Activated CD4-positive, alpha-beta memory T cell treated with anti-CD3 and anti-CD28 coated beads for 36 hours (primary cell): ENCODE measurements at places on chromosomes 4 and X. TPM values are rescaled to one million over a fixed set of nuclear protein-coding genes. Genes with fewer than 3 reads are reported as not detected.

DNA sequence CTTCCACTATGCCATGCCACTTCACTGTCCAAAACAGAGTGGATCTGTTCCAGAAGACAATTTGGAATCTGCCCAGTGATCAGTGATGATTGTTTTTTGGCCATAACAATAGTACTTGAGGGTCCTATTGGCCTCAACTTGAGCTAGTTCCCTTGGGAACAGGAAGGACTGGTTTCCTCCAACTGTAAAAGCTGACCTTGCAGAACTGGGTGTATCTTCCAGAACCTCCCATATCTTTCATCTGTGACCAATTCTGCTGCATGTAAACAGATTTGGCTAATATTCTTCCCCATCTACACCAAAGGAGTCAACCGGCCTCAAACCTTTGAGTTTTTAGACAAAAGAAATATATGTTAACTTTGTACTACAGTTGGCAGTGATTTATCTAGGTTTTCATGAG, 165.1 kb upstream of the TRPC5 start:
- DNase-seq, result no peak
- H3K36me3 ChIP-seq, result no peaks in the 10 kb centered on the region
- no peak overlapping the region for H3K27ac ChIP-seq
- H3K4me1 ChIP-seq, result no peaks in the 10 kb centered on the region

Gene CCSER1
- 0.17 TPM for total RNA-seq

- H3K27ac ChIP-seq, result no peak overlapping the region
- no peaks in the 10 kb centered on the region for H3K27me3 ChIP-seq
- no peak overlapping the region for H3K4me3 ChIP-seq
- H3K36me3 ChIP-seq, result no peaks in the 10 kb centered on the region
- peaks cover 2% of the 10 kb centered on the region for H3K4me1 ChIP-seq
- DNase-seq, result no peak
Observed at GRCh38 chrX:38636949-38637819, 75.8 kb downstream of the TSPAN7 start.

Gene PNMA6E
- not detected for total RNA-seq

Gene LETM1
- total RNA-seq, result 42.6 TPM

- H3K27me3 ChIP-seq, result no peaks in the 10 kb centered on the region
- no peaks in the 10 kb centered on the region for H3K4me1 ChIP-seq
- no peak overlapping the region for H3K27ac ChIP-seq
- H3K4me3 ChIP-seq, result no peak overlapping the region
- H3K36me3 ChIP-seq, result no peaks in the 10 kb centered on the region
- DNase-seq, result no peak
Observed at GRCh38 chr4:125016892-125017299, 297.9 kb upstream of the FAT4 start.

Gene TEX11
- not detected for total RNA-seq

DNA sequence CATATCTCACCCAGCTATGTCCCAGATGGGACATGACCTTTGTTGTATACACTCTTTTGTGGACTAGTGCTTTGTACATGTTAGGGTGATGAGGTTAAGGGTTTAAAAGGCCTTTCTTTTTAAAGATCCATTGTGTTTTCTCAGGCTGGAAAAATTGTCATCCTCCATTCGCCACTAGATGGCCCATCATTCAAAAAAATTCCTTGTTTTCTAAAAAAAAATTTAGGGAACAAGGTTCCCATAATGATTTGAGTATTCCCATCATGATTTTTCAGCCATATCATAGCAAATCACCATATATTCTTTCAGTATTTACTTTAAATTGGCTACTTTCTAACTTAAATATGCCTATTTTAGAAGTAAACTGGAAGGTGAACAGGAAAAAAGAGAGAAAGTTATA, 91.9 kb upstream of the TMEM164 start:
- H3K4me3 ChIP-seq, result no peak overlapping the region
- H3K27me3 ChIP-seq, result no peaks in the 10 kb centered on the region
- no peak for DNase-seq
- no peaks in the 10 kb centered on the region for H3K4me1 ChIP-seq
- H3K27ac ChIP-seq, result no peak overlapping the region
- no peaks in the 10 kb centered on the region for H3K36me3 ChIP-seq

Gene PAGE2
- total RNA-seq, result not detected

DNA sequence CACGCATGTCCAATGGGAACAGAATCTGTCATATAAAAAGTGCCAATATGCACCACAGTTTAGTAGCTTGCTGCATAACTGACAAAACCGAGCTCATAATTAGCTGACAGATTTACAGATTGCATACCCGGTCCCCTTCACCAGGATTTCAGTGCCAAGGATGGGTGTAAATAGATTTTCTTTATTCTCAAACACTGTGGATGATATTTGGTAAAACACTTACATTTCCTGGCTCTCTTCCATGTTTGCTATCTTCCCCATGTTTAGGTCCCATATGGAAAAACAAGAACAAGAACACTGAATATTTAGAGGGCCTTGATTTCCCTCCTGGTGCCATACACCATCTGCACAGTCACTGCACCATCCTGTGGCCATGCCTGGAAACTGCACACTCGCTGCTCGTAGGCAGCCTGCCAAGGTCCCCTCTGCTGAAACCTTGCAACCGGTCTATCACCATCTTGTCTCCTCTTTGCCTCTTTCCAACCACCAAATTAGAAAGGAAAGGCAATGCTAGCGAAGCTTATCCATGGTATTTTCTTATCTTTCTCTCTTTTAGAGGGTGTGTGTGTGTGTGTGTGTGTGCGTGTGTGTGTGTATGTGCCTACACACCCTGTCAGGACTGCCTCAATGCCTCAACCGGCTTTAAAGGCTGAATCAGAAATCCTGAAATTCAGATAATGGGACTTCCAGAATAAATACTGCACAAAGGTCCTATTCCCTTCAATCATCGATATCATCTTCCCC, 124.2 kb upstream of the MBNL3 start:
- no peaks in the 10 kb centered on the region for H3K4me1 ChIP-seq
- peak; percentile 57 for DNase-seq
- H3K4me3 ChIP-seq, result no peak overlapping the region

Gene HERC5
- total RNA-seq, result 34.0 TPM

- no peaks in the 10 kb centered on the region for H3K27me3 ChIP-seq
- H3K4me1 ChIP-seq, result no peaks in the 10 kb centered on the region
- DNase-seq, result no peak
- H3K27ac ChIP-seq, result no peak overlapping the region
- H3K36me3 ChIP-seq, result no peaks in the 10 kb centered on the region
Observed at GRCh38 chrX:23820235-23820782, 37.3 kb downstream of the SAT1 start.

GRCh38 chrX:70353514-70353913, 63.6 kb downstream of the KIF4A start:
- no peak for DNase-seq
- no peaks in the 10 kb centered on the region for H3K27me3 ChIP-seq
- H3K4me1 ChIP-seq, result no peaks in the 10 kb centered on the region
- H3K27ac ChIP-seq, result no peak overlapping the region
- peaks cover 8% of the 10 kb centered on the region for H3K36me3 ChIP-seq
- no peak overlapping the region for H3K4me3 ChIP-seq

DNA sequence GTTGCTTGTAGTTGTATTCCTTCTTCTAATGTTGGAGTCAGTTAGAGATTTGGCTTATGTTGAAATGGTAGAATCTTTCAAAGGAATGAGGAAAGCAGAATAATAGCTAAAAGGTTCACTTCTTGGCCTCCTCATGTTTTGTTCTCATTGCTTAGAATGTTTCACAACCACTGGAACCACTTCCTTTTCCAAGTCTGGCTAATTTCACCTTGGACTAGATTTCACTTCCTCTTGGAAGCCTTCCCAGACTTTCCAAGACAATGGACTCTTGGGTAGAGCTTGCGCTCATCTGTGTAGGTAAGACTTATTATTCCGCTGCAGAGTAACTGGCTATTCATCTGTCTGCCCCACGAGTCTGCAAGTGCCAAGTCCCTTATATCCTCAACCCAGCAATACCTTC, 8.3 kb downstream of the SPATA18 start:
- no peaks in the 10 kb centered on the region for H3K4me1 ChIP-seq
- H3K27ac ChIP-seq, result no peak overlapping the region
- no peaks in the 10 kb centered on the region for H3K36me3 ChIP-seq
- H3K4me3 ChIP-seq, result no peak overlapping the region
- peaks cover 10% of the 10 kb centered on the region for H3K27me3 ChIP-seq

Gene DRD5
- not detected for total RNA-seq

DNA sequence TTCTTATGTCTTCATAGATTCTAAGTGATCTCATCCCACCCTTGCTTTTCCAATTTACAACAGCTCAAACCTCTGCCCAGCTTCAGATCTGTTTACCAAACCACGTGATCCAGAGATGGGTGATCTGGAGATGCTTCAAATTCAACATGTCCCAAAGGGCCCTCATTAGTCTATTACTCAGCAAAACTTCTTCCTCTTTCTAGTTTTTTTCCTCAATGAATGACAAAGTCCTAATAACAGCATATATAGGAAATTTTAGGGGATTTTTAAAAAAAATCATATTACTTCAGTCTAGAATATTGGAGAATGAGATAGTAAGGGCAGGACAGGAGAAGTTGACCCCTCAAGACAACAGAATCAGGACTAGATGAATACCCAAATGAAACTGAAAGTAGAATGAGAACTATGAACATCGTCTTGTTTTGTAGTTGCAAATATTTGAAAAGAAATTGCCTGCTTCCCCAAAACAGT, 127.1 kb downstream of the CFAP299 start:
- peak overlapping the region; percentile 38 for H3K4me3 ChIP-seq
- no peaks in the 10 kb centered on the region for H3K27me3 ChIP-seq
- H3K36me3 ChIP-seq, result no peaks in the 10 kb centered on the region
- no peak overlapping the region for H3K27ac ChIP-seq
- DNase-seq, result no peak
- peaks cover 11% of the 10 kb centered on the region for H3K4me1 ChIP-seq

Gene RNF212
- 0.87 TPM for total RNA-seq

- no peaks in the 10 kb centered on the region for H3K27me3 ChIP-seq
- H3K4me3 ChIP-seq, result no peak overlapping the region
- no peak for DNase-seq
- no peak overlapping the region for H3K27ac ChIP-seq
Observed at GRCh38 chr4:170724191-170724590, 634.4 kb upstream of the AADAT start.

Gene SLC26A1
- total RNA-seq, result not detected

GRCh38 chr4:139633195-139633594, 32.4 kb upstream of the MGST2 start:
- H3K27me3 ChIP-seq, result peaks cover 11% of the 10 kb centered on the region
- H3K27ac ChIP-seq, result no peak overlapping the region
- no peaks in the 10 kb centered on the region for H3K36me3 ChIP-seq

- no peaks in the 10 kb centered on the region for H3K36me3 ChIP-seq
- no peak overlapping the region for H3K27ac ChIP-seq
- H3K27me3 ChIP-seq, result peaks cover 1% of the 10 kb centered on the region
- DNase-seq, result no peak
Observed at GRCh38 chr4:67250131-67250896, 295.0 kb downstream of the CENPC start.

DNA sequence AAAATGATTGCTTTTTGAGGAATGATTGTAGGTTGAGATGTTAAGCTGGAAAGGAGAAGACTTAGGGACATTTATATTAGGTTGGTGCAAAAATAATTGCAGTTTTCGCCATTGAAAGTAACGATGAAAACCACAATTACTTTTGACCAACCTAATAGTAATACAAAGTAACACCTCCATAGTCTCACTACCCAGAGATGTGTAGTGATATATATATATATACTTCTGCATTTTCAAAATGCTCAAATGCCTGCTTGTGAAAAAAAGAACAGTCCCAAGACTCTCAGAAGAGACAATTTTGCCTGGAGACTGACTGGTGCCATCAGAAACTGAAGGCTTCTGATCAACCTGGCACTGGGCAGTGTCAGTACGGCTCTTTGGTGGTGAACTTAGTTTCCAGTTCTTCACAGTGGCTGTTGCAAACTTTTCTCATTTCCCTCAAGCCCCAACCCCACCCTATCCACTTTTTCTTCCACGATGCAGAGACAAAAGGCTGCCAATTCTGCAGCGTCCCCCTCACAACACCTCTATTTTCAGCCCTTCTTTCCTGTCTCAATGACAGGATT, 35.1 kb upstream of the TAPT1 start:
- DNase-seq, result no peak
- H3K4me1 ChIP-seq, result peaks cover 33% of the 10 kb centered on the region
- H3K36me3 ChIP-seq, result peaks cover 7% of the 10 kb centered on the region
- H3K27ac ChIP-seq, result no peak overlapping the region
- H3K27me3 ChIP-seq, result no peaks in the 10 kb centered on the region

Gene HSFX1
- total RNA-seq, result 0.43 TPM

Gene XAGE2
- not detected for total RNA-seq

GRCh38 chr4:175373031-175373430, 439.0 kb downstream of the GPM6A start:
- DNase-seq, result no peak
- H3K27ac ChIP-seq, result no peak overlapping the region
- H3K36me3 ChIP-seq, result no peaks in the 10 kb centered on the region
- no peak overlapping the region for H3K4me3 ChIP-seq

Gene GAGE12J
- not detected for total RNA-seq

DNA sequence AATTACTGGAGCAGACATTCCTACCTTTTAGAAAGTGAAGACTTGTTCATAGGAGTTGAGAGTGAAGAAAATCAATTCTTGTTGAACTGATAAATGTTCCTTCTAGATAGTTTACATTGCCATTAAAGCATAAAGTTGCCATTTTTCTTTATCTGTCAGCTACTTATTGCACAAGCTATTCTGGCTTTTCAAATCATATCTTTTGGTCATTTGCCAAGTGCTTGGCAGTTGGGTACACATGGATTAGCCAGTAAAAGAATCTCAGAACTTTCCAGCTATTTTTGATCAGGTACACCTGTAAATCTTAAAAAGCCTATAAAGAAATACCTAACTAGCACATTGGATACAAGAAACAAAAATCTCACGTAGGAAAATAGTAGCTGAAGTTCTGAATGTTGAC, 56.4 kb upstream of the PNPLA4 start:
- DNase-seq, result no peak
- no peak overlapping the region for H3K27ac ChIP-seq
- no peaks in the 10 kb centered on the region for H3K36me3 ChIP-seq
- no peaks in the 10 kb centered on the region for H3K4me1 ChIP-seq
- no peak overlapping the region for H3K4me3 ChIP-seq

GRCh38 chr4:82381235-82381634, 7.4 kb upstream of the HNRNPD start:
- H3K4me1 ChIP-seq, result peaks cover 11% of the 10 kb centered on the region
- no peaks in the 10 kb centered on the region for H3K27me3 ChIP-seq
- no peak for DNase-seq
- H3K27ac ChIP-seq, result no peak overlapping the region

DNA sequence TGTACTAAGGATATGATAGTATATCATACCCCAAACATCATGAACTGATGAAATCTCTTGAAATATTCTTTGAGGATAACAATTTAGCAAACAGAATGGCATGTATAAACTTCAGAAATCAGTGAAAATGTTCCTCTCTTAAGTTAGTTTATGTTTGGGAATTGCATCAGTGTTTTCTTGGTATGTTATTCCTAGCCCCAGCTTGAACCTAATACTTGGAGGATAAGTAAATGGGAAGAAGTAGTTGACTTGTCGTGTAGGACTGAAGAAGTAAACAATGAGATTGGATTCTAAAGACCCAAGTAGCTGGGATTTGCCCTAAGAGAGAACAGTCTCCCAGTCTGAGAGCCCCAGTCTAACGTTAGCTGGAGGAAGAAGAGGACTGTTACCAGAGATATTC, 355.7 kb downstream of the GALNTL6 start:
- DNase-seq, result no peak
- no peaks in the 10 kb centered on the region for H3K36me3 ChIP-seq
- H3K27me3 ChIP-seq, result no peaks in the 10 kb centered on the region
- H3K4me3 ChIP-seq, result no peak overlapping the region
- no peaks in the 10 kb centered on the region for H3K4me1 ChIP-seq
